ENCODE measurements at places on chromosomes 7 and 10.

DNA sequence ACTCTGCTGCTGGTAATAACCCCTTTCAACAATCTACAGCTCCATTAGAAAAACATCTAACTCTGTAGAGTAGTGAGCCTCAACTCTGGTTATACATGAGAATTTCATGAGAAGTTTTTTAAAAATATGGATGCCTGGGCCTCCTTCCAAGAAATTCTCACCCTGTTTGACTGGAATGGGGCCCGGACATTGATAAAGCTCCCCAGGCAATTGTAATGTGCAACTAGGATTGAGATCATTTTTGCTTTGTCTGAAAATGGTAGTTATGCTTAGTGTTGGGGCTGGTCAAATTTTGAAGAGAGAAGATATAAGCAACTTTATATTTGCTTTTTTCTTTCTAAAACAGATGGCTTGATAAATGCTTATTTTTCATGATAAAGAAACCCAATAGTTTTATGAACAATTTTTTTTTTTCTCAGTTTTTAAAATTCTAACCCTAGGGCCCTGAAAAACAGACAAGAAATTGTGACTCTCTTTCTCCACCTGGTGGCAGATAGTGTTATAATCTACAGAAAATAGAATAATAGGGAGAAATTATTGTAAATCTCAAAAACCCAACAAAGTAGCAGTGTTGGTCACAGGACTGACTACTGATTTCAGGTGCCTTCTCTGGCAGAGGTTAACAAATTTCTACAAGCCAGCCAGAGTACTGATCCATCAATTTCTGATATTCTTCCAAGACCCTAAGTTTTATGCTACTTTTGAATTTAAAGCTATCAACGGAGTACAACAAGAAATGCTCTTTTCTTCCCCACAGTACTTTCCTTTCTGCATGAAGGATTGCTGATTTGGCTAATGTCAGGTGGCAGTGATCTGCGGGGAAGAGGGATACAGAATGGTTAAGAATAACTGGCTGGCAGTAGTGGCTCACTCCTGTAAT lies 174.8 kb downstream of the DKK1 start:
- DNase-seq: no peak

DNA sequence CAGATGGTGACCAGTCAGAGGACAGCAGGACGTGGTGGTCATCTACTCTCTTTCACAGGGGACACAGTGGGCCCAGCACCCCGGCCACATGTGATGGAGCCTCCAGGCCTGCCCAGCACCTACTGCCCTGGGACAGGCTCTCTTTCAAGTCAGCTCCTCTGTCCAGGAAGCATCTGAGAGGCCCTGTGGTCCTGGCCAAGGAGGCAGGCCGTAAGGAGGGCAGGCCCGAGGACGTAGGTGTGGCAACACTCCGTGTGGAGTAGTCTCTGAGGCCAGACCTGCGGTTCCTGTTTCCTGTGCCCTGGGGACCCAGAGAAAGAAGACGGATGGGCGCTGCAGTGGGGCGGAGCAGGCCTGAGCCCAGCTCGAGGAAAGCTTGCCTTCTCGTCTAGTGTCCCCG lies 179.2 kb downstream of the EBF3 start:
- no peak for DNase-seq

- DNase-seq: no peak
These were observed 55.2 kb upstream of the SLC26A5 start for GRCh38 chr7:103501206-103501605.

- DNase-seq: no peak
These were observed 494.0 kb upstream of the POT1 start for GRCh38 chr7:125423458-125424155.

- DNase-seq: no peak
These were observed 1.4 kb downstream of the RHEB start for GRCh38 chr7:151518105-151518946.
